Kasumi-1 (cell line): ENCODE measurements at places on chromosomes 16 and 17.

DNA sequence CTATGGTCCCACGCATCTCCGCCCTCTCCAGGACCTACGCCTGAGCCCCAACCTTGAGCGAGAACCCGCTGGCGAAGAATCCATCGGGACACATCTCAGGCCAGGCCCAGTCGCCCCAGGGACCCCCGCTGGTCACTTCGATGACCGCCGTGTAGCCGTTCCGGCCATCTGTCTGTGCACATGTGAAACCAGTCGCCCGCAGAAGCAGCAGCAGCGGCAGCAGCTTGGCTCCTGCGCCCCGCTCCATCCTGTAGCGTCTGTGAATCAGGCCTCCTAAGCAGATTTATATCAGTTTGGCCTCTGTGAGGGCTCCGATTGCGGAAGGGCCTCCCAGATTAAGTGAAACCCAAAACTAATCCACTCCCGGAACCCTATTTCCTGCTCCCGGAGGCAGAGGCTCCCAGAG lies at the start of gene VMO1:
TSS of gene VMO1 (minus strand) at position 259 of the 406 bp plus-strand sequence. CDS start at position 247, 12 bp downstream.
- no peak for DNase-seq

GRCh38 chr17:43434902-43435319 lies 36.1 kb downstream of the ARL4D start:
- DNase-seq, result no peak

DNA sequence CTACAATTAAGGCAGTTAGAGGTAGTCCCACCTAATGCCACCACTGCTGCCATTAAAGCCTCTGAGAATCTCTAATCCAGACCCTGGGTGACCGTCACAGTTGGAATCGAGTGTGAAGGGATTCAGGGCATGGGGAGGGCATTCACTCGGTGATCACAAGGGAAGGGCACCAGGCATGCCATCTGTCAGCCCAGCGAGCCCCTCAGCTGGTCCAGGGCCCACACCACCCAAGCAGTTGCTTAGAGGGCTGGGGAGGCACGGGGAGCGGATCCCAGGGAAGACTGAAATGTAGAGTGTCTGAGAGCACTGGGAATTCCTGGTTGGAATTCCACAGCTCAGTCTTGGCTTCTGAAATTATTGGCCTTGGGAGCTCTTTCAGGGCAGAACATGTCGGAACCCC lies 294.6 kb downstream of the CPPED1 start:
- no peak for DNase-seq

GRCh38 chr17:66426397-66427033 lies 124.1 kb downstream of the PRKCA start:
- DNase-seq, result peak; percentile 96

DNA sequence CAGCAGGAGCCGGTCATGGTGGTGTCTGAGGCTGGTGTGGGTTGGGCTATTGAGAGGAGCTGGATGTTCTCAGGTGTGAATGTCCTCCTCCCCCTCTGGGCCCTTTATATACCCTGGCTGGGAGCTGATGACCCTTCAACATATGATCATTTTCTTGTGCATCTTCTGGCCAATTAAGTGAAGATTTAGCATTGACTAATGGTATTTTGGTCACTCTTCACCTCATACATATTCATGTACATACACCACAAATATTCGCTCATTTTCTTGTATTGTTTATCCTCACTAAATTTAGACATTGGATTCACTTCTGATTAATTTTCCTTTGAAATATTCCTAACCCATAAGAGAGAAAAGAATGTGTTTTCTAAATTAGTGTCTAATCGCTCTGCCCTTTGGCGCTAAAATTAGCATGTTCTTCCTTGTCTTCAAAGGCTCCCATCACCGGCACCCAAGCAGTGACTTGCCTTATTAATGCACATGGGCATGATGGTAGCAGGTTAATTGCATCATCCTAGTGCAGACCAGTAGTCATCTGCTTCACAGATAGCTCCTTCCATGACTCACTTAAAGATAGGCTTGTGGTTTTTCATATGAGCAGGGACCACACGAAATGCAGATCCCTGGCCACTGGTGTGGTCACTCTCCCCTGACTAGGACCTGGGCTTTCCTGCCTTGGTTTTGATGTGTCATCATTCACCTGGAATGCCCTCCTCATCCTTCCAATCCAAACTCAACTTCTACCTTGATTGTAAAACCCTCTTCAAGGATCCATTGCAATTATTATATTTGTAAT lies at the start of gene KRTAP2-4:
TSS of gene KRTAP2-4 (minus strand) at position 51 of the 796 bp plus-strand sequence. CDS start at position 17, 34 bp downstream.
- DNase-seq, result no peak

DNA sequence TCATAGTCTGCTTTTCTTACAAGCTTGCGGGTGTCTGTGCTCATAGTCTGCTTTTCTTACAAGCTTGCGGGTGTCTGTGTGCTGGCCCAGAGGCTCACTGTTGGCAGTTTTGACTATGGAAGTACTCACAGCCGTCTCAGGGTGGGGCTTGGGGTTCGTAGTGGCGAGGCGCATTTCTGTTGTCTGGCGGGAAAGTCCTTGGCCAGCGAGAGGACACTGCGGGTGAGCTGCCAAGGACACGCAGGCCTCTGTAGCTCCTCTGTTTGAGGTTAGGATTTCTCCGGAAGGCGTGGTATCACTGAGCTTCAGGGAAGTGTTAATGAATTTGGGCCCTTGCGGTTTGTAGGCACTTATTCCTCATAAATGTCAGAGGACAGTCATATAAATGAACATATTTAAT lies 13.5 kb downstream of the TBCD start:
- no peak for DNase-seq

DNA sequence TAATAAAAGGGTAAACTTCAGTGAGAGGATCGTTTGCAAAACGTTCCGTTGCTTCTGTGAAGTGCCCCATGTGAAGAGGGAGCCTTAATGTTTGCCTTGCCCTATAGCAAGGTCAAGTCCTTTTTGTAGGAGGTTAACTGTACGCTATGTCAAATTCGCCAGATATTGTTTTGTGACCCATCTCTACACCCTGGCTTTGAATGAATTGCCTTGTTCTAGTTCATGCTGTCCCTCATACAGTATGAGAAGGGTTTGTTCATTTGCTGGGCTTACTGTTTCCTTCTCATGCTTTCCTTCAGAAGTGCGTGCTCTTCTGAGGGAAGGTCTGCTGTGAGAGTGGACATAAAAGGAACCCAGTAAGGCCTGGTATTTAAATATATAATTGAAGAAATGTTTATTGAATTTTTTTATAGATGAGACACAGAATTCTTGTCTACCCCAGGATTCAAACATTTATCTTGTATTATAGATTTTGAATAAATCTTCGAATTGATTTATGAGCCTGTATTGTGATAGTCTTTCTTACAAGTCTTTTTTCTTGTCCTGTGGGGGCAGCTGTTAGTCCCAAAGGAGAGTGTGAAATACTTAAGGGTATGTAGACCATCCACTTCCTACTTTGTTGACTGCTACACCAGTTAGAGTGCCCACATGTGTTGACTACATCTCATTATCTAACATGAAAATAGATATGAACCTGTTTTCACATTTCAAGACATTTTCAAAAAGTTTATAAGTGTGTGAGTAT lies 1.7 kb downstream of the MAP3K3 start:
- DNase-seq, result peak; percentile 44

GRCh38 chr17:76122431-76123190 lies 18.4 kb downstream of the FOXJ1 start:
- no peak for DNase-seq

- no peak for DNase-seq
Measured at GRCh38 chr16:18827890-18828289, 26.5 kb upstream of the ARL6IP1 start.

DNA sequence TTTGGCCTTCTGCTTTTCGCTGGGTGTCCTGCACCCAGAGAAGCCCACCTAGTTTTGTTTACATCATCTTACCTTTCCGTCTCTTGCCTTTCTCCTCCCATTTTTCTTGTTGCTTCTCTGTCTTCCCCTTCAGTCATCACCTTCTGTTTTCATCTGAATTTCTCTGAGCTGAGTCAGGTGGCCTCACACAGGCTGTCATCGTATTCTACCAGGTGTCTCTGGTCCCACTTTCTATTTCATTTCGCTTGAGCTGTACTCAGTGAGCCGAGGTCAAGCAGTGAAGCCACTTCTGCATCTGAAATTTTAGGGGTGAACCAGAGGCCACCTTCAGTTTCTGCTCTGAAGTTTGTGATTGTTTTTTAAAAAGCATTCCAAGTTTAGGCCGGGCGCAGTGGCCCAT lies 9.7 kb downstream of the CRAMP1 start:
- DNase-seq, result no peak

DNA sequence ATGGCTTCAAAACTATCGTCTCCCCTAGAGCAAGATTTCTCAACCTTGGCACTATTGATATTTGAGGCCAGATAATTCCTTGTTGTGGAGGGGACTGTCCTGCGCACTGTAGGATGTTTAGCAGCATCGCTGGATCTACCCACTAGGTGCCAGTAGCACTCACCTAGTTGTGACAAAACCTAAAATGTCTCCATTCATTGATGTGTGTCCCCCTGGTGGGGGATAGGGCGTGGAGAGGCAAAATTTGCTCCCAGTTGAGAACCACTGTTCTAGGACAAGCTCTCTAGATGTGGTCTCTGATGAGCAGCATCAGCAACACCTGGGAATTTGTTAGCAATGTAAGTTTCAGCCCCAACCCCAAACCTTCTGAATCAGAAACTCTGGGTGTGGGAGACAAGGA lies 259.0 kb downstream of the XYLT1 start:
- no peak for DNase-seq

DNA sequence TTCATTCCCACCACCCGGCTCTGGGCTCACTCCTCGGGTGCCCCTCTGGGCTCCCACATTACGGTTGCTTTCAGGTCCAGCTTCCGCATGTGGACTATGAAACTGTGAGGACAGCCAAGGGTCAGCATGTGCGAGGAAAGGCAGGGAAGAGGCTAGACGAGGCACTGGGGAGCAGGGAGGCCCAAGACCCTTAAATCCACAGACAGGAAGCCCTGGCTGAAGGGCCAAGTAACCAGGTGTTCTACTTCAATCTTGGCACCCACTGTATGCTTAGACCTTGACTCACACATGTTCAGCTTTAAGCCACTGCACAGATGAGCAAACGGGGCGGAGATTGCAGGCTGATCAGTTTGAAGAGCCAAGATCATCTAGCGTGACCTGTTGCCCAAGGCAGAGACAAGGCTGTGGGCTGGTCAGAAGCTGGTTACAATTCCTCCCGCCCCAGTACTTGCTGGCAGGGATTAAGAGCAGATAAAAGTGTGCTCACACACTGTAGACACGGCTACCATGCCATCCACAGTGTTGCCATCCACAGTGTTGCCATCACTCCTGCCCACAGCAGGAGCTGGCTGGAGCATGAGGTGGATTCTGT lies at the start of gene CES4A:
TSS of gene CES4A (plus strand) at position 393 of the 592 bp plus-strand sequence. CDS start at position 577, 184 bp downstream.
- DNase-seq, result no peak

DNA sequence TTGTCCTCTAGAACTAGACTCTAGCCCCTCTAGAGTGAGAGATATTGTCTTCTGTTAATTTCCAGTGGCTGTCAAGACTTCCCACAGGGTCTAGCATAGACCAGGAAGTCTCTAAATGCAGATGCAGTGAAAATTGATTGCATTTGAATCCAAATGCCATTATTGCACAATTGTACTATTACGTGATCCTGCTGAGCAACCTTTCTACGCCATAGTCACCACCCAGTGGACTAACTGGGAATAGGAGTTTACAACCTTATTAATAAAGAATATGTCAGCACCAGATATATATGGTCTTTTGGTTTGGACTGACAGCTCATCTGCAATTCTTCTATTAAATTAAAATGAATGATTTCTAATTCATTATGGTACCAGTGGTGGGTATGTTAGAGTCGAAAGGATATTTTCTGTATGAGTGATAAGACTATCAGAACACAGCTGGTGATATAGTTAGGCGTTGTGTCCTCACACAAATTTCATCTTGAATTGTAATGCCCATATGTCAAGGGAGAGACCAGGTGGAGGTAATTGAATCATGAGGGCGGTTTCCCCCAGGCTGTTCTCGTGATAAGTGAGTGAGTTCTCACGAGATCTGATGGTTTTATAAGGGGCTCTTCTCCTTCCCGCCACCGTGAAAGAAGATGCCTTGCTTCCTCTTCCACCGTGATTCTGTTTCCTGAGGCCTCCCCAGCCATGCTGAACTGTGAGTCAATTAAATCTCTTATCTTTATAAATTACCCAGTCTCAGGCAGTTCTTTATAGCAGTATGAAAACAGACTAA lies 138.9 kb upstream of the CA10 start:
- peak; percentile 45 for DNase-seq

DNA sequence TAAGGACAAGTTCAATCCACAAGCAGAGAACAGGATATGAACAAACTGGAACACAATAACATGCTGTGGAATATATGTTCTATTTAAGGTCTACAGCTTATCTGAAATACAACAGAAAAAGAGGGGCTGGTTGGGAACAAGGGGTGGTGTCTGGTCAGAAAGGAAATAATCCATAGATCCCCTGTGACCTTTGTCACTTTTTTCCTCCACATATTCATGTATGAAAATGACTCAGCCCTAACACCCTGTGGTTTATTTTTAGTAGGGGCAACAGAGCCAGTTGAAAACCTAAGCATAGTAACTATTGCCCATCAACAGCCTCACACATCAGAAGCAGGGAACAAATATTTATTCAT lies 12.3 kb upstream of the SPAG9 start:
- DNase-seq, result no peak

GRCh38 chr16:20114356-20114755 lies 40.7 kb upstream of the GPR139 start:
- DNase-seq, result no peak

GRCh38 chr16:24826096-24826690 lies 19.6 kb upstream of the SLC5A11 start:
- DNase-seq, result no peak

GRCh38 chr16:4058386-4058785 lies 57.9 kb downstream of the ADCY9 start:
- DNase-seq, result no peak

GRCh38 chr16:48517493-48517892 lies 92.5 kb downstream of the N4BP1 start:
- DNase-seq, result no peak

GRCh38 chr17:62162898-62163297 lies 97.8 kb upstream of the MED13 start:
- no peak for DNase-seq

GRCh38 chr17:4987767-4988567 lies 492 bp upstream of the CAMTA2 start:
- peak; percentile 5 for DNase-seq

DNA sequence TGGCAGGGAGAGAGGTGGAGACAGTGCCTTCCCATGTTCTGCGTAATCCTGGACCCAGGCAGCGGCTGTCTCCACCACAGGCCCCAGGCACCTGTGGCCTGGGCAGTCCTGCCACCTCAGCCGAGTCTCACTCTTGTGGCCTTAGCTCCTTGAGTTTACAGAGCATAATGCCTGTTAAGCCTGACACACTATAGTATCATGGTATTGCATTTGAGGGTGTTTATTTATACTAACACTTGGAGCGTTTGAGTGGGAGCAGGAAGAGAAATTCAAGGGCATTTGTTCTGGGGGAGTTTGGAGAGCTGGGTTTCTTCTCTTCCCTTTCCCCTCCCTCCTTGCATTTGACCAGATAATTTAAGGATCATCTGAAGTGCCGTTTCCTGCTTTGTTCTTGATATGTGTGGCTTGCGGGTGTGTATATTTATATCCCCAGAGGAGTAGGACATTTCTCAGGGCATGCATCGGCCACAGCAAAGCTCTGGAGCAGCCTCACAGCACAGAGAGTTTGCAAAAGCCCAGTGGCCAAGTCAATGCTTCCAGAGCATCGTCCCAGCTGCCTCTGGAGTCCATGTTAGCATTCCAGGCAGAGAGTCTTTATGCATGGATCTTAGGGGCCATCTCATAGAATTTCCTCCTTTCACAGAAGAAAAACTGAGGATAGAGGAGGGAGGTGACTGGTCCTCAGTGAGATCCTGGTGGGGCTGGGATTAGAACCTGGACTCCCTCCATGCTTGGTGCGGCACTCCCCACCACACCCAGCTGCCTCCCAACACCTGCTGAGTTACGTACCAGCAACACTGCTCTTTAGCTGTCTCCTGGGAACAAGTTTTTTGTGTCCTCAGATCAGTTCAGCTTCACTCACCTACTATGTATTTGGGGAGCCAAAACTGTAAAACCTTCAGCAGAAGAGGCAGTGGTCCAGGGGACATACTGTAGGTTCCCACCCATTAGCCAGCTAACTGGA lies 222.8 kb downstream of the CCDC182 start:
- DNase-seq, result peak; percentile 21
